Stimulated activated CD8-positive, alpha-beta memory T cell treated with anti-CD3 and anti-CD28 coated beads, Interleukin-15, amount 100 ng/mL, for 48 hours (primary cell): ENCODE measurements at places on chromosomes 11 and 22.

GRCh38 chr11:88508418-88508758, 170.9 kb upstream of the CTSC start:
- DNase-seq: no peak

DNA sequence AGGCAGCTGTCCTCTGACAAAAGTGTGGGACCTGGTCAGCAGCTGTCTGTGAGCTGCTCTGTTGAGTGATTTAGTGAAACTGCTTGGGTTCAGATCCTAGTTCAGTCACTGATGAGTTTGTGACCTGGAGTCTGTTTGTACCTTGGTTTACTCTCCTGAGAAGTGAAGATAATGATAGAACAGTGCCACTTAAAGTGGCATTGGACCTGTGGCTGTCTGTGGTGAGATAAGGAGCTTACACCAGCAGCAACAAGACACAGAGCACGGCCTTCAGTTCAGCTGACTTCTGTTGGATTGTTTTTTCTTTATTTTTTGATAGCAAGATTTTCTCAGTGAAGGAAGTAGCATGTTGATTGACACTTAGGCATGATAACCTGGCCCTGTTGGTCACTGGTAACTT, 46.2 kb upstream of the CTTN start:
- no peak for DNase-seq

- no peak for DNase-seq
Measured at GRCh38 chr22:30279046-30279788, 10.1 kb downstream of the CASTOR1 start.

GRCh38 chr22:40920526-40920925, 30.7 kb upstream of the RBX1 start:
- no peak for DNase-seq

DNA sequence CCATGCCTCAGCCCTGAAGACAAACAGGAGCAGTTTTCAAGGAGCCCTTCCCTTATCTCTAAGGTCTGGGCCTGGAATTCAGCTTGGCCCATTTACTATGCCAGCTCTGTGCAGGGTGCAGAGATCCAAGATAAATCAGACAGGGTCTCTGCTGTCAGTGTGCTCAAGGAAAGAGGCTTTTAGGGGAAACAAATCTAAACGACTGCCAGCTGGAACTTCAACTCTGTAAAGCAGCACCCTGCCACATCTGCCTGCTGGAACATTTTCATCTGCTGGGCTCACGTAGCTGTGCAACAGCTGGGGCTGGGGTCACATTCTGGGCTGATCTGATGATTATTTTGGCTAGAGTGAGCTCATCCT, 19.8 kb upstream of the EHF start:
- no peak for DNase-seq

- no peak for DNase-seq
Measured at GRCh38 chr22:49087198-49087597, 740.5 kb downstream of the BRD1 start.

- no peak for DNase-seq
Measured at GRCh38 chr11:18313965-18314763, 7.8 kb downstream of the HPS5 start.

GRCh38 chr11:37804666-37805065, 1206.6 kb upstream of the RAG2 start:
- DNase-seq: no peak

- DNase-seq: no peak
Measured at GRCh38 chr11:112057170-112057569, 16.6 kb downstream of the PIH1D2 start.

DNA sequence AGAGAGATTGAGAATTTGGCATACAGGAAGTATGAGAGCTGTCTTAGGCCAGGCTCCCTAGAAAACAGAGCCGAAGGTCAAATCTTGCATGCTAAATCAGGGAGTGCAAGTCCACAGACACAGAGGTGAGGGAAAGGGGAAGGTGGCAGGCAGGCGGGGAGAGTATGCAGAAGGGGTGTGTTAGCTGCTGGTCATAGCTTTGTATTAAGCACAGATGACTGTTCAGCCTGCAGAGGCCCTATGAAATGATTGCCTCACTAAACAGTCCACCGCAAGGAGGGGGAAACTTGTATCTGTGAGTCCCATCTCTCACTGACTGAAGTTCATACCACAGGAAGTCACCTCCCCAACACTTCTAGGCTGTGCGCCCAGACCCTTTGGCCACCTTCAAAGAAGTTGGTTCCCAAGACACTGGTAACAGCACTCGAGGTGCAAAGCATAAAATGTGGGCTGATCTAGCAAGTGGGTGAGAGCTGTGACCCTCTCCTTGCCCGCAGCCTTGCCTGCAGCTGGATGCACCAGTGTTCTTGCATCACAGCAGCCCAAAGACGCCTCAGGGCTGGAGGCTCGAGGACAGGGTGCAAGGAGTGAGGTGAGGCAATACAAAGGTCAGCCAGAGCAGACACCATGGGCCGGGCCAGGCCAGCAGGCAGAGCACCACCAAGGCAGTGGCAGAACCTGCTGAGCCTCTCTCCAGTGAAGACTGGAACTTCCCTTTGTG, 115.3 kb upstream of the TBCEL start:
- DNase-seq: peak; percentile 2

GRCh38 chr11:60700689-60701468, 1.5 kb downstream of the MS4A8 start:
- no peak for DNase-seq

DNA sequence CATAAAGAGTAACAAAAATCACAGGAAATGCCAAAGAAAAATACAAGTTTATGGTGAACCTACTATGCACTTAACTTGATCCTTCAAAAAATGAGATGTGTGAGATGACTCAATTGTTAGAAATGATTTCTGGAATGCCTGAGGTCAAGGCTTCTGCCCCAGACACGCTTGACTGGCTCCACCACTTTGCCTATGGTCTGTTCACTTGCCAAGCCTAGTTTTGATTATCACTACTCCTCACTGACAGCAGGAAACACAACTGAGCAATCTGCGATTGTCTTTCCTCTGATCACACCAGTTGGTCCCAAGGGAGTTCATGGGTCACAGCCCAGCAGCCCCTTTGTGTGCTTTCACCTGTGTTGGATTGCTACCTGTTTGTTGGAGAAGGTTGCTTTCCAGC, 20.6 kb upstream of the PRDM10 start:
- no peak for DNase-seq

GRCh38 chr11:19816817-19817216, 104.2 kb downstream of the NAV2 start:
- DNase-seq: no peak

- no peak for DNase-seq
Measured at GRCh38 chr11:114091516-114092397, 32.2 kb downstream of the ZBTB16 start.
